ENCODE measurements at places on chromosomes 16 and 17.

GRCh38 chr16:81921085-81921814, 90.0 kb downstream of the SDR42E1 start:
- no peak for DNase-seq

- no peak for DNase-seq
These were observed 789 bp downstream of the ITPRIPL2 start for GRCh38 chr16:19114359-19115147.

- no peak for DNase-seq
These were observed 2.8 kb upstream of the SLFN11 start for GRCh38 chr17:35376245-35376644.

- no peak for DNase-seq
These were observed 162.6 kb downstream of the MAP2K6 start for GRCh38 chr17:69577098-69577497.

GRCh38 chr16:52016387-52016786, 530.6 kb downstream of the TOX3 start:
- DNase-seq, result no peak

- DNase-seq, result no peak
These were observed 94.6 kb downstream of the CMIP start for GRCh38 chr16:81539009-81539758.

- DNase-seq, result no peak
These were observed 172.2 kb downstream of the SEC14L1 start for GRCh38 chr17:77312786-77313599.

DNA sequence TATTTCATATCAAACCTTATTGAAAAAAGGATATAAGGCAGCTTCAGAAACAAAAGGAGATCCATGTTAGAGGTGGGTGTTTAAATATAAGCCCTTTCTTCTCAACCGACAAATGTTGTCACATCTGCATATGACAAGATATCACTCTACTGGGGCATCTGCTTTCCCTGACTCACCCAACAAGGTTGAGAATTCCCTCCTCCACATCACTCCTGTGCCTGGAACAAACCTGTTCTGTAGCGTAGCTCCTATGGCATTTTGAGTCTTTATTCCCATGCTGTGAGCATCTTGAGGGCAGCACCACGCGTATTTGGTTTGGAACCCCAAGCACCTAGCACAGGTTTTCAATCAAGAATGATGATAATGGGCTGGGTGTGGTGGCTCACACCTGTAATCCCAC, 59.4 kb upstream of the ZFHX3 start:
- no peak for DNase-seq

DNA sequence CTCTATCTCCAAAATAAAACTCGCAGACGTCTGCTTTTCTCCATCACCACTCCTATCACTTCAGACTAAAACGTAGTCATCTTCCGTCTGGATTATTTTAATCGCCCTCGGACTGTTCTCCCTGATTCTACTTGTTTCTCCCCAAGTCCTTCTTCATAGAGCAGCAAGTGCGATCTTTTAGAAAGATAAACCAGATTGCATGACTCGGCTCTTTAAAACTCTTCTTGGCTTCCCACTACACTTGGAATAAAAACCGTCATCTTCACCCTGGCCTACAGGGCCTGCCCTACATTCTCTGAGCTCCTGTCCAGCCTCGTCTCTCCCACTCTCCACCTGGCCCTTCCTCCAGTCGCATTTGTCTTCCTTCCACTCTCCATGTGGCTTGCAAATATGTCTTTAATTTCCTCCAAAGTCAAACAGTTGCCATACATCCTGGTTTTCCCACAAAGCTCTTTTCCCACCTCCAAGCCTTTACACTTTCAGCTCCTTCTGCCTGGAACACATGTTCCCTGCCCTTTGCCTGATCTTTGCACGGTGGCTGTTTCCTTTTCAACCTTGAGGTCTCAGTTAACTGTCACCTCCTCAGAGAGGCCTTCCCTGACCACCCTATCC, 70.5 kb upstream of the DHX40 start:
- DNase-seq, result no peak

DNA sequence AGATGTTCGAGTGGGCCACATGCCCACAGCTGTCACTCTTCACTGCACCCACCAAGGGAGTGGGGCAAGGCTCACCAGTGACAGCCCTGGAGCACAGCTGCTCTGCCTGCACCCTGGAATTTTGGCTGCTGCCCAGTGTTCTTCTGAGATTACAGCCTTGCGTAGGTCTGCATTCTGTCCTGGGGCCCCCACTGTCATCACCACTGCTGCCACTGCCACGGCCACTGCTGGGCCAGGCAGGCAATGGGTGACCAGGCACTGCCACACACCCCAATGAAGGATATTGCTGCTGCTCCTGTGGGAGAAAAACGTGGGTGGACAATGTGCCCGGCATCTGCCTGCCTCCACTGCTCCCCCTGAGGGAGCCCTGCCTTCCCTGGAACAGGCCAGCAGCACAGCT, 1717.0 kb downstream of the TP53TG3F start:
- DNase-seq, result no peak

- DNase-seq, result no peak
These were observed 5.6 kb downstream of the NFE2L1 start for GRCh38 chr17:48053758-48054237.

- no peak for DNase-seq
These were observed 41.4 kb upstream of the MMP2 start for GRCh38 chr16:55437625-55438024.

GRCh38 chr16:86826941-86827340, 248.6 kb downstream of the FOXL1 start:
- DNase-seq, result no peak

DNA sequence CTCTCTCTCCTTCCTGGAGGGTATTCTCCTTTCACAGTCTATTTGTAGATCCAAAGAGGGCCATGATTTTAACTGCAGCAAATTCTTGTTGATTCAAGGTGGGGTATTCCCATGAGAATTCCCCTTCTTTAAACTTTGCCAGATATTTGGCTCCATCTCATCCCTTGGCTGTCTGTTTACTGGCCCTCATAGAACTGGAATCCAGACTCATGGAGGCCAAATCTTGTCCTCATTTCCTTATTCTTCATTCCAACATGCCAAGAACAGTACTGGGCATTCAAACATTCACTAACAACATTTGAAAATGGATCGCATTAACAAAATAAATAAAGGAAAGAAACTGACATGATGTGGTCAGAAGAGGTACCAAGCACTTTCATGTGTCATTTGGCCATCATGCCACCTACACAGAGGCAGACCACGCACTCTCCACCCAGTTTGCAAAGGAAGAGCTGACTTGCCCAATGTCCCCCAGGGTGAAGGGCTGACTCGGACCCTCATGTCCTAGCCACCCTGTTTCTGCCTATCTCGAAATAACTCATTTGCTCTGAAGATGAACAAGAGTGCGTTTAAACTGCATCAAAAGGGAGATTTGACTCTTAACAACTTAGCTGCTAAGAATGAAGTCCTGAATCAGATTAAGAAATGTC, 23.1 kb upstream of the SLC35B1 start:
- no peak for DNase-seq

DNA sequence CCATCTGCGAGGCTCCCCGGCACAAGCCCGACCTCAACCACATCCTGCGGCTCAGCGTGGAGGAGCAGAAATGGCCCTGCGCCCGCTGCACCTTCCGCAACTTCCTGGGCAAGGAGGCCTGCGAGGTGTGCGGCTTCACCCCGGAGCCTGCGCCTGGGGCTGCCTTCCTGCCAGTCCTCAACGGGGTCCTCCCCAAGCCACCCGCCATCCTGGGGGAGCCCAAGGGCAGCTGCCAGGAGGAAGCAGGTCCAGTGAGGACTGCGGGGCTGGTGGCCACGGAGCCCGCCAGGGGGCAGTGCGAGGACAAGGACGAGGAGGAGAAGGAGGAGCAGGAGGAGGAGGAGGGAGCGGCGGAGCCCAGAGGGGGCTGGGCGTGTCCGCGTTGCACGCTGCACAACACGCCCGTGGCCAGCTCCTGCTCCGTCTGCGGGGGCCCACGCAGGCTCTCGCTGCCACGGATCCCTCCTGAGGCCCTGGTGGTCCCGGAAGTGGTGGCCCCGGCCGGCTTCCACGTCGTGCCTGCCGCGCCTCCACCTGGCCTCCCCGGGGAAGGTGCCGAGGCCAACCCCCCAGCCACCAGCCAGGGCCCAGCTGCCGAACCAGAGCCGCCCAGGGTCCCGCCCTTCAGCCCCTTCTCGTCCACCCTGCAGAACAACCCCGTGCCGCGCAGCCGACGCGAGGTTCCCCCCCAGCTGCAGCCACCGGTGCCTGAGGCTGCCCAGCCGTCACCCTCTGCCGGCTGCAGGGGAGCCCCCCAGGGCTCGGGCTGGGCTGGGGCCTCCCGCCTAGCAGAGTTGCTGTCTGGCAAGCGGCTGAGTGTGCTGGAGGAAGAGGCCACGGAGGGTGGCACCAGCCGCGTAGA, 13.1 kb upstream of the PRR35 start:
- peak; percentile 84 for DNase-seq

DNA sequence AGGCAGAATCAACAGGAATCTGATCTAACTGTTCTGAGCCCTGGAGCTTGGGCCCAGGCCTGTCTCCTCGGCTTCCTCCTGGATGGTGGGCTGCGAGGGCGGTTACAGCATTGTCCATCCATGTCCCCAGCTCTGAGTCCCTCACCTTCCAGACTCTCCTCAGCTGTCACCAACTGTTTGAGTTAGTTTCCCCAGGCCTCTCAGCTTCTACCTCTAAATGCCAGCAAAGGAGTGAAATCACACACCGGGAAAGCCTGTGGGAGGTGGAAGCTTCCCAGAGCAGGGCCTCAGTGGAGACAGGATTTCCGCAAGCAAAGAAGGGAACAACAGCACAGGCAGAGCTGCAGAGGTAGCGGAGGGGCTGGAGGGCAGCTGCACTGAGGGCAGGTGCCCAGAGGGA, 9.4 kb upstream of the PRPSAP2 start:
- DNase-seq, result no peak

- no peak for DNase-seq
These were observed 123.2 kb downstream of the CPPED1 start for GRCh38 chr16:12680531-12680930.

DNA sequence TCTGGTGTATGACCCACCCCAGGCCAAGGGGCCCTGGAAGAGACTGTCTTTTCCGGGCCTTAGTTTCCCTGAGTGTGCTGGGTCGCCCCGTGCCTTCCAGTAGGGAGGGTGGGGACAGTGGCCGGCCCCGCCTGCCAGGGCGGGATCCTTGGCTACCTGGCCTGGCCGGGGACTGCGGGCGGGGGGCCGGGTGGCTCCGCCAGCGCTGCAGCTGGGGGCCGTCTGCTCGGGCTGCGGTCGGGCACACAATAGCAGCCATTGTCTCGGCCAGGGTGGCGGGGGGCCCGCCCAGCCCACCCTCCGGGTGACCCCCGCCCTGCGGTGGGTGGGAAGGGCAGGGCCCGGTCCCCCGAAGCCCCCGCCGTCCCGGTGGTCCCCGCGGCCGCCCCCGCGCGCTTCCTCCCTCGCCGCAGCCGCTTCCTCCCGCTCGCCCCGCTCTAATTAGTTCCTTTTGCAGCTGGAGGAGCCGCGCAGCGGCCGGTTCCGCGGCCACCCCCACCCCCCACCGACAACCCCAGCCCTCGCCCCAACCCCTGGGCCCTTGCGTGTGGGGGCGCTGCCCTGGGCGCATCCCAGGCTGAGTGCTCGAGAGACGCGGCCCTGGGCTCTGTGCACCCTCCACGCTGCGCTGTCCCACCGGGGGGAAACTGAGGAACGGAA, 11.6 kb downstream of the GLIS2 start:
- DNase-seq, result no peak

DNA sequence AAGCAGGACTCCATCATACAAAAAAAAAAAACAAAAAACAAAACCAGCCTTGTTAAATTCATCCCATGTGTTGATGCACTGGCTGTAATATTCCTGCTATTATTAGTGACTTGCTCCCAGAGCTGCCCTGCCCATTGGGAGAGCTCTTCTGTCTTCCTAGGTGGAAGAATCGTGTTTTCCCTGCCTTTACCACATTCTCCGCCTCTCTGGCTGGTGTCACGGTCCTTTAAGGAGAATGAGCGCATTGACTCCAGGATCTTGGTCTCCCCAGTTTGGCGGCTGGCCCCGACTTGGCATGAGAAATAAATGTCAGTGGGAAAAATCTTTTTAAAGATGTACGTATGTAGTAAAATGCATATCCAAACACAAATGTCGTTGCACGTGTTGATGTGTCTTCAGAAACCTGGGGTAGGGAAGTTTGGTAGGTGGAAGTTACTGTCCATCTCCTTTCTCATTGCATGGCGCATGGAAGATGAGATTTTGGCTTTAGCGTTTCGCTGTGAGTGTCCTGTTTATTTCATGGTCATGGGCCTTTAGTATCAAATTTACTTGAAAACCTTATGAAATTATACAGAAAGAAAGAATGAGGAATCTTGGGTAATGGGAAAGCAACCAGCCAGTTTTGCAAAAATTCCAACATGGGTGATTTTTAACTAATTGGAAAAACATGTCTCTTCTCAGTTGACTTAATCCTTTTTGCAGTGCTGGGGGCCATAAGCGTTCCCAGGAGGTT, 15.5 kb downstream of the RMI2 start:
- no peak for DNase-seq

DNA sequence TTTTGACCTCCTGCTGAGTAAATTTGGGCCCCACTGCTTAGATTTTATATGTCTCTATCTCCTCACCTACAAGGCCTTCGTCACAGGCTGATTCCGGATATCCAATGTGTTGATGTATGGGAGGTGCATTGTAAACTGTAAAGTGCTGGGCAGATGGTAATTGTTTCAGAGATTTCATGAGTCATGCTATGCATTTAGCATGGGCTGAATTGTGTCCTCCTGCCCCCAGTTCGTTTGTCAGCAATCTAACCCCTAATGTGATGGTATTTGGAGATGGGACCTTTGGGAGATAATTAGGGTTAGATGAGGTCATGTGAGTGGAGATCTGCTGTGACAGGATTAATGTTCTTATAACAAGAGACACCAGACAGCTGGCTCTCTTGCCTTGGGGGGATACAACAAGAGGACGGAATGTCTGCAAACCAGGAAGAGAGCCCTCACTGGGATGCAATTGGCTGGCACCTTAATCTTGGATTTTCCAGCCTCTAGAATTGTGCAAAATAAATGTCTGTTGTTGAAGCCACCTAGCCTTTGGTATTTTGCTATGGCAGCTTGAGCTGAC, 101.8 kb upstream of the NLRP1 start:
- no peak for DNase-seq
